Cerebellum (tissue), 4 donors: ENCODE measurements at places on chromosomes 5 and 9. TPM values are rescaled to one million over a fixed set of nuclear protein-coding genes. Genes with fewer than 3 reads are reported as not detected.

Gene GZMA
- not detected for total RNA-seq

Gene TAF11L14
- total RNA-seq: not detected

GRCh38 chr9:99822806-99823591, 1.3 kb downstream of the NR4A3 start:
- DNase-seq: peak; percentile 27

GRCh38 chr5:133377736-133378135, 234.6 kb downstream of the FSTL4 start:
- DNase-seq: no peak

Gene FAM81B
- 0.73 TPM for total RNA-seq

GRCh38 chr5:16453609-16454008, 12.0 kb downstream of the ZNF622 start:
- DNase-seq: no peak

Gene NTRK2
- 159 TPM for total RNA-seq
